ENCODE measurements at places on chromosomes 1 and 21.
A peak's percentile ranks its signal among the peaks of the same experiment; 100 is the strongest.

DNA sequence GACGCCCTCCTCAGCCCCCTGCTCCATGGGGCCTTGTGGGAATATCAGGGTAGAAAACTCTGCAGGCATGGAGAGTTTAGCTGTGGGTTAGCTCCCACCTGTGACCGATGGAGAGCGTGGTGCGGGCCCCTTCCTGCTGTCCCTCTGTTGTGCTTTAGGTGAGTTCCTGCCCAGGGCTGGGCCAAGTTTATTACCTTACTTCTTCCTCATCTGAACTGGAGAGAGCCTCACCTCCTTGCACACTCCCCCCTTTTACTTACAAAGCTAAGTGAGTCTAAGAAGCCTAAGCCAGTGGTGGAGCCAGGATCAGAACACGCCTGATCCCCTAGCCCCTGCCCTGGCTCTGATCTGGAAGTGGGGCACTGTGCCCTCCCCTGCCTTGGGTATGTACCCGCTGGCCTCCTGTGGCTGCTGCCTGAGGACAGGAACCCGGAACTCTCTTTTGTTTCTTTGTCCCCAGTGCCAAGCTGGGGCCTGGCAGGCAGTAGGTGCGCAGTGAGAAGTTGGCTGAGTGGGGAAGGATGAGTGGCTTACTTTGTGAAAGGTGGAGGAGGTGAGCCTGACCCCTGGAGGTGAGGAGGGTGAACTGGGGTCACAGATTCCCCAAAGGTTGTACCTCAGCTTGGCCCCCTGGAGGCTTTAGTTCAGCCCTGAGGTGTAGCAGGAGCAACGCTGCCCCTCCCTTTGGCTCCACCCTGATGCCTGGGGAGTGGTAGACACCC is 32.9 kb downstream of the ARHGEF10L start:
- no peak for DNase-seq

GRCh38 chr1:11886986-11887665 is 28.4 kb upstream of the NPPB start:
- no peak for DNase-seq

GRCh38 chr1:33586106-33586505 is 113.7 kb downstream of the ZSCAN20 start:
- DNase-seq, result peak; percentile 61

GRCh38 chr1:109864047-109864822 is 46.4 kb upstream of the CSF1 start:
- no peak for DNase-seq

DNA sequence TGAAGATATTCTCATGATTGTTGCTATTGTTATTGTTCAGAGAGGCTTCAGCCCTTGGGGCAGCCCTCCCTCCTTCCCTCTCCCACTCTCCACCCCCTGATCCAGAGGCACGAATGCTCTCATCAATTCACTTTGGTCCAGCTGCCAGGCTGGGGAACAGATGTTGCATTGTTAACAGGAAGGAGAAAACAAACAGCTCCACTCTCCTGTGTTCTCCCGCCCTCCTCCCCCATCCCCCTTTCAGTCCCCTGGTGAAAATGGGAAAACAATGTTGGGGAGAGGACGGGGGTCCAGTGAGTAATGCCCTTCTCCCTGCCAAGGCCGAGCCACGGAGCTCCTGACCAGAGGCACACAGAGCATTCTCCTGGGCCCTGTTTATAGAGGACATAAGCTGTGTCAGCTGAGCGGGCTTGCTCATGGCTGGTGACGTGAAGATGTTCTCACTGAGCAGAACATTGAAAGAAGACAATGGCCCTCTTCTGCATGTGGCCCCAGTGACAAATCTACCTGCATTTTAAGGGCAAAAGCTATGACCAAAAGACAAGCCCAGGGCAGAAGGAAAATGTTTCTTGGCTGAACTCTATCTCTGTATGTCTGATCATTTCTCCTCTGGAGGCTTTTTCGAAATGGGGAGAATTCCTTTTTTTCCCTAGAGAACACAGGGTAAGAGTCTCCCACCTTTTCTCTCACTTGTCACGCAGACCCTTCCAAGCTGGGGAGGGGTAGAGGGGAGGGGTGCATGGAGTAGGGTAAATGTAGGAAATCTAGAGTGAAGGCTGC is 111.7 kb downstream of the GLUL start:
- no peak for DNase-seq

DNA sequence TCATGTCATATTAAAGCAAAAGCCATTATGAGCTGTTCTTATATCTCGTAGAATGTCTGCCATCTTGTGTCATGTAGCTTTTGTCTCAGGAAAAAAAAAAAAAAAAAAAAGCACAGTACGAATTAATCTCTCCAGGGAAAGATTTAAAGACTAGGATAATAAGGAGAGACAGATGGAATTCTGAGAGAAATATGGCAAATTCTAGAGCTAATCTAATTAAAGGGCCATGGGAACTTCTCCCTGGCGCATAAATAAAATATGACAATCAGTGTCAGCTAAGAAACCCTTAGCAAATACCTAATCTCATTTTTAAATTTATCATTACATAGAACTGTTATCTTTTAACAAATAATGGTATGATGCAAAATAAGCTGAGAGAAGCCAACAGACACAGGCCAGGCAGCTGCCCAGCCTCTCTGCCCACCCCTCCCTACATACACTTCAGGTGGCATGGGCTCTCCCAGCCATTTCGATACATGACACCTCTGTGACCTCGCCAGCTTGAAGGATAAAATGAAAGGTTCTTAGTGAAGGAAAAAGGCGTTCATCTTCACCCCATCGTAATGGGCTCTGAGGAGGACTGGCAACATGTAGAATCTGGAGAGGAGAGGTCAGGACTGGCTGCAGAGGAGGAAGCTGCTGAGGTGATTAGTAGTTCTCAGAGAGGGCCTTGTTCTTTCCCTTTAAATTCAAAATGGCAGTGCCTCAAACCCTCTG is 39.8 kb downstream of the DISC1 start:
- no peak for DNase-seq

DNA sequence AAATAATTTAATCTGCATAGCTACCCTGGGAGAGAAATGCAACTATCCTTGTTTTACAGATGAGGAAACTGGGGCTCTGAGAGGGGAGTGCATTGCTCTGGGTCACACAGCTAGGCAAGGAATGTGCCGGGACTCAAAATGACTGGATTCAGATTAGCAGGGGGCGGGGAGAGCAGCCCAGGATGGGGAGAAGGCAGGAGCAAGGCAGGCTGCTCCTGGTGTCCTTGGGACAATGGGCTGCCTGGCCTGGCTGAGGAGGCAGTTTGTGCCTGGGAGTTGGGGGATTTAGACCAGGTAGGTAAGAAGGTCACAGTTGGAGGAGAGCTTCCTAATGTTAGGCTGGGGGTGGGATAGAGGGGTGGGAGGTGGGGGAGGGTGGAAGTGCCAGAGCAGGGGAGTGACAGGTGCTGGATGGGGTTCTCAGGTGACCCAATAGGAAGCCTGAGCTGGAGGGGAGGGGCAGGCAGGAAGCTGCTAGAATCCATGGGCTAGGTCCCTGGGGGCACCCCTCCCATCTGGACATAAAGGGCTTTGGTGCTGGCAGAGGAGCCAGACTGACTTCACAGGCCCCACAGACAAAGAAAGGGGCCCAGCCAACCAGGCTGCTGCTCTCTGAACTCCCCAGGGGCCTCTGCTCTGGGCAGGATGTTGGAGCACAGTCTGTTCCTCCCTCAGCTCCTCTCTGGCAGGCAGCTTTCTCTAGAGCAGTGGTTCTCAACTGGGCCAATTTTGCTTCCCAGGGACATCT is 29.0 kb downstream of the TRIM62 start:
- no peak for DNase-seq

DNA sequence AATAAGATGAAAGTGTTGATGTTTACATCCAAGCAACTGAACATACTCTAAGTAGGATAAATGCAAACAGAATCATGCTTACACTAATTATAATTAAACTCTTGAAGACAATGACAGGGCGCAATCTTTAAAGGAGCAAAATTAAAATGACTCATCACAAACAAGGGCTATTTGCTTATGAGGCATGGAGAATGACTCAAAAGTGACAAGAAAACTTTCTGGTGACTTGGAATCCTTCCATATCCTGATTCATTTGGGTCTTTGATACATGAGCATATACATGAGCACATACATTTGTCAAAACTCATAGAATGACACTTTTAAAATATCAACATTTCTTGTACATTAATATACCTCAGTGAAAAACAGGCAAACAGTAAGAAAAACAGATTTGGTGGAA is 1632.3 kb downstream of the KCNT2 start:
- peak; percentile 10 for DNase-seq

DNA sequence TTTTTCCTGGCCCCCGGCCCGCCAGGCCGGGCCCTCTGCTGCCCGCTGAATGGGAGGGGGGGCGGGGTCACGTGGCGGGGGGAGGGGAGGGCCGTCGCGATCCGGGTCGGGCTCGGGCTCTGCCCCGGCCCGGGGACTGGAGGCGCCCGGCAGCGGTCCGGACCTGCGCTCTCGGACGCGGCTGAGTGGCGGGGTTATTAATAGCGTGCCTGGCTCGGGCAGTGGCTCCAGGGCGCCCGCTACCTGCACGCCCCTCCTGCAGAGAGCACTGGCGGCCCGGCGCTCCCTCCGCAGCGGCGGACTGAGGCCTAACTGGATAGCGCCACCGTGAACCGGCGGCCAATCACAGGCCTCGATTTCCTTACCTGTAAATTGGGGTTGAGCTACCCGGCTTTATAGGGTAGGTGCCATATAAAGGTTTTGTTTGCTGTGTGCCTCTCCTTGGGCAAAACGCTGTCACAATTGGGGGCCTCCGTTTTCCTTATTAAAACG is 28.1 kb downstream of the AHDC1 start:
- DNase-seq, result peak; percentile 40

DNA sequence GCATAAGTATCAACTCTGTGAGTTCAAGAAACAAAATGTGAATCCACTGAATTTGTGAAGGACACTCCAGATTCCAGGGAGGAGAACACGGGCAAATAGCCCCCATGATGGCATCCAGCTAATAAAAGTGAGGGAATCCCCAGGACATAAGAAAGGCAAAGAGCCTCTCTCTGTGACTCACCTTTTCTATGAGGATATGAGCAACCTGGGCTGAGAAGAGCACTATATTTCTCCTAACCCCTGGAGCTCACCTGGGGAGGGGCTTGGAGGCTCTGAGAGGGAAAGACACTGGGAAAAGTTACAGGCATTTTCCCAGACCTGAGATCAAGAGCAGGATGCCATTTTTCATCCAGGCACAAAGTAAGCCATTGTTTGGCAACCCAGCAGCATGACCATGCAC is 1298.8 kb downstream of the PLA2G4A start:
- no peak for DNase-seq

DNA sequence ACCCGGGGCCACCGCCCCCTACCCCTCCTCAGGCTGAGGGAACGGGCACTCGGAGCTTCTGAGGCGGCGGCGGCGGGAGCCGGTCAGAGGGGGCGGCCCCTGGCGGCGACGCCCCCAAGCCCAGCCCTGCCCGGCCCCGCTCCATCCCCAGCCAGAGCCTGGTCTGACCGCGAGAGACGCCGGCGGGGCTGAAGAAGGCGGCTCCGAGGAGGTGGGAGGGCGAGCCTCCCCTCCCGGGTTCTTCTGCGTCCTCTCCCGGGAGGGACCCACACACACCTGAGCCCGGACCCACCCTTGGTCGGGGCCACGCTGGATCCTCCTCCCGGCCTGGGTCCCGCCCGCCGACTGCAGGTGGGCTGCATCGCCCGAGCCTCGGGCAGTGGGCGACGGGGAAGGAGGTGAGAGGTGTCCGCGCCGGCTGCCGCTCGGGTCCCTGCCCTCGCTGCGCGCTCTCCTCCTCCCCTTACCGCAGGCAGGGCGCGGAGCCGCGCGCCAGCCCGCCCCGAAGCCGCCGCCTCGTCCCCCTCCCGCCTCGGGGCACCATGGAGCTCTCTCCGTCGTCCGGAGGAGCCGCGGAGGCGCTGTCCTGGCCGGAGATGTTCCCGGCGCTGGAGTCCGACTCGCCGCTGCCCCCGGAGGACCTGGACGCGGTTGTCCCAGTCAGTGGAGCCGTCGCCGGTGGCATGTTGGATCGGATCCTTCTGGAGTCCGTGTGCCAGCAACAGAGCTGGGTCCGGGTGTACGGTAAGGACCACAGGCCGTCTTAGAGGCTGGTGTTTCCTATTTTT is at the start of gene RASAL2:
TSS of gene RASAL2 (plus strand) at position 154 of the 788 bp plus-strand sequence. CDS start at position 543, 389 bp downstream.
- DNase-seq, result peak; percentile 63

DNA sequence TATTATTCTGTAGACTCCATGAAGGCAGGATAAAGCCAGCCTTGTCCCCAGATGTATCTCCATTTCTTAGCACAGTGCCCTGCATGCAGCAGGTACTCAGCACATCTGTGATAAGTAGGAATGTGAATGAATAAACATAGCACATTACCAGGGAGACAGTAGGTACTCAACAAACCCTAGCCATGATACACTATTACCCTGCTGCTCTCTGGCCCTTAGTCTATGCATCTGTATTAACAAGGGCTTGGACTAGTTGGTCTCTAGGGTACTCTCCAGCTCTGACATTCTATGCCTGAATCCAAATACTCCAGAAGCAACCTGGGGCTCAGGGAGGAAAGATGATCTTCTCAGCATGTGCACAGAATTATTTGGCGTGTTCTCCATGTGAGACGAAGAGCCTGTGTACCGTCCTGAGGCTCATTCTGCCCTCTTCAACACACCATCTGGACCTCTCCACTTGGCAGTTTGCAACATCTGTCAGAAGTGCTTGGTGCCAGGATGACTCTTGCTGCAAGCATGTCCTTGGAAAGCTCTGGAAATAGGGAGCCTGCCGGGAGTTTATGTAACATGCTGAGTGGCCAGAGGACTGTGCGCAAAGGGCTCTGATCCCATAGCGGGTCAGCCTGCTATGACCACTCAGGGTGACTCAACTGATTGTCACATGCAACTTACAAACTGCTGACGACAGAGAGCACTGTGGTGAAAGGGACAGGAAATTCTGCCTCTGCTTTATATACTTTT is 228.2 kb upstream of the USP24 start:
- DNase-seq, result peak; percentile 92

- DNase-seq, result peak; percentile 77
Measured at GRCh38 chr1:184163674-184164465, 112.3 kb downstream of the TSEN15 start.

All from iris pigment epithelial cell (primary cell).